ENCODE measurements at places on chromosomes 2 and 18.

GRCh38 chr2:3413697-3414096 lies 34.2 kb downstream of the TRAPPC12 start:
- DNase-seq, result no peak

- no peak for DNase-seq
Observed at GRCh38 chr2:239378918-239379640, 21.7 kb downstream of the HDAC4 start.

DNA sequence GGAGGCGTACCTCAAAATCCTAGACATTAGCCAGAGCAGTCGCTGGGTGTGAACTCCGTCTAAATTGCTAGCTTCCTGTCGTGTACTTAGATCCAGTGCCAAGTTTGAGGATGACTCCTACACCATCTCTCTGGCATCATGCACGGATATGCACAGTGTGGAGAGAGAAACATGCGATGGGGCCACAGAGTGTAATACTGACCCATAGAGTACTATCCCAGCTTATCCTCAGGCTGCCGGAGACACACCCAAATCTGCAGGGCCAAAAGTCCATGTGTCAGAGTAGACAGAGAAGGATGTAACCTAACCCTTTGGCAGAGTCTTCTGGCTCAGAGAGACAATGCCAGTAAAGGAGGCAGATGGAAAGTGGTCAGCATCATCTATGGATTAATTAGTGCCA lies 84.2 kb downstream of the ARL4C start:
- DNase-seq, result no peak

DNA sequence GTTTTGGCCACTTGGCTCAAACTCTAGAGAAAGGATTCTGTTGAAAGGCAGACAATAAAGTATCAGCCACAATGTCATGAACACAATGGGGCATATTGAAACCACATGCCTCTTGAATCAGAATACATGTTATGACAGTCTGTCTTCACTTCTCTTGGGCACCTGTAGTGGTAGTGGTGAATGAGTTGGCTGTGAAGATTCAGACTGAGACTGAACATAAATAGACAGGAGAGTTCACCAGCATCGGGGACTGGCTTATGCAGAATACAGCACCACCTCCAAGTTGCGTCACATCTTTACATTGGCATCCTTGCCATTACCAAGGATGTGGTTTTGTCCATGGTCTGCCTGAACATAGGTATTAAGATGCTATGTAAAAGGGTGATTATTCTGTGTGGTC lies 336.8 kb downstream of the MYCN start:
- DNase-seq, result no peak

- no peak for DNase-seq
Observed at GRCh38 chr2:34785206-34785785, 1186.2 kb upstream of the FAM98A start.

DNA sequence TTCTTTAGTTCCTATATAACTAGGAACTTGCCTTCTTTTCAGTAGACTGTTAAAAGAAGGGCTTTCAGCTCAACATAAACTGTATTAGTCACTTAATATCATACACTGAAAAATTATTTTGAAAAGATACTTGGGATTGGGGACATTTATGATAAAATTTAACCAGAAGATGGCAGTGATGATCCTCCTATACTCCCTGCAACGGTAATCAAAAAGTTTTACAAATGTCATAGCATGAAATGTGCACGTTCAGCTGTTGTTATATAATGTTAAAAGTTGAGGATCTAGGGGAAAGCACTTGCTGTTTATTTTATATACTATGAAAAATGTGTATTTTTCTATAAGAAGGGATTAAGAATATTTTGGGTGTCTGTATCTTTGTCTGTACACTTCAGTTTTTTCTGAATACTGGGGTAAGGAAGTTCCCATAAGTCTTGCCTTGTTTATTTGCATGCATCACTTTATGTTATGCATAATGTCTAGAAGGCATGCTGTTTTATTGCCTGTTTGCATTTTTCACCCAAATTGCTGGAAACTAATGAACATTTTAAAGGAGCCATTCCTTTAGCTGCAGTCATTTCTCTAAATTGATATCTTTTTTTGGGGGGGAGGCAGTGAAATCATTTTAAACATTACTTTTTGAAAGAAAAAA lies 19.0 kb downstream of the DYNC1I2 start:
- no peak for DNase-seq

- DNase-seq, result no peak
Observed at GRCh38 chr18:74310411-74310810, 5.2 kb upstream of the C18orf63 start.

GRCh38 chr2:147989809-147990403 lies 30.6 kb downstream of the ORC4 start:
- no peak for DNase-seq

DNA sequence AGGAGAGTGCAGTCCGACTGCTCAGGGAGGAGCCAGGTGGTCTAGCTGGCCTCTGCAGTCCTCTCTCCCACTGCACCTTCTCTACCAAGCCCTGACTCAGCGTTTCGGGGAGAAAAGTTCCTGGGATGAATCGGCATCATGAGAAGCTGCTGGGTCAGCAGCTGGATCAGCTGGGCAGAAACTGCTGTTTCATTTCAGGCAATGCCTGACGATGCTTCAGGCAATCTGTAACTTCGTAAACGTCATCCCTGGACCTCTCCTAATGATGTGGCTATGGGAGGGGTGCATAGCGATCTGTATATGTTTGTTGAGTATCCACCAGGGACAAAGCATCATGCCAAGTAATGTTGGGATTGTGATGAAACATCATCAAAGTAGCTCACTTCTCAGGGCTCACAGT lies 20.7 kb downstream of the LIPG start:
- DNase-seq, result no peak

GRCh38 chr2:241465543-241465942 lies 42.8 kb downstream of the STK25 start:
- DNase-seq, result no peak

- DNase-seq, result no peak
Observed at GRCh38 chr2:127735537-127736399, 34.5 kb downstream of the SFT2D3 start.

DNA sequence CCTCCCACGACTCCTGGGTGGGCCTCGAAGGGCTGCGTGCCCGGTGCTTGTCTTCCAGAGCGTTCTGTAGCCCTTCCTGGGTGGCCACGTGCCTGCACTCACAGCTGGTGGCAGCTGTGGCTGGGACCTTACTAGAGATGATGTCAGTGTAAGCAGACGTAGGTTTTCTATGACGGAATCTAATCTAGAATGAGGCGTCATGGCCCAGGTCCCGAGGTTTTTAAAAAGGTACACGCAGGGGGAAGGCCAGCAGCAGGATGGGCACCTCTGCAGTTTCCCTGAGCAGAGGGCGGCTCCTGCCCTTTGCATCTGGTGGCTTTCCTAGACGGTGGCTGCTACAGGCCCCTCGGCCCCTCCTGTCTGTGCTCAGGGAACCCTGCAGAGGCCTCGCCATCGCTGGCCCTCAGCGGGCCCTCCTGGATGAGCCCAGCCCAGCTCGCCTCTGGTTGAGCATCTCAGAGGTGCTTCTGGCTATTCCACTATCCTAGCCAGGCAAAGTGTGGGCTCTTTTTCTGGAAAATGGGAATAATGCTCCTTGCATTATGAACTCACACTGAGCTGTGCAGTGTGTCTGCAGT lies 49.6 kb upstream of the PXDN start:
- no peak for DNase-seq

DNA sequence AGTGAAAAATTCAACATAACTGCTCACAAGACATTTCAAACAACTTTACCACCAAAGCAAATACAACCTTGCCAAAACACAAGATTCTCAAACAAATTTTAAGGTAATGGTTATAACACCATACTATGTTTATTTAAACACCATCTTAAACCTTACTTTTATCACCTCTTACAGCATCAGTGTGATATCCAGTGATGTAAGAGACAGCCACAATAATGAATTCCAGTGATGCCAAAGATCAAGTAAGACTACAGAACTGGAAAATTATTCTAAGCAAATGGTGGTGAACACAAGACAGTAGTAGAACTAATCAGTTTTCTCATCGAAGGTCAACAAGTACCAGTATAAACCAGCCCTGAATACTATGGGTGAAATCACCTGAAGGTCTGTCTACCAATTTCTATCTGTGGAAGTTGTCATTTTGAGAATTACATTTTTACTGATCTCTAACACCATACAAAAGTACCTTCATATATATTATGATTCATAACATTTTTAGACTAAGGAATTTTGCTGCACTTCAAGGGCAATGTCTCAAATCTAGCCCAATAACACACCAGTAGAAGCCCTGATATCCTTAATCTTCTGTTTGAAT lies 146.2 kb downstream of the RBMS1 start:
- DNase-seq, result no peak

DNA sequence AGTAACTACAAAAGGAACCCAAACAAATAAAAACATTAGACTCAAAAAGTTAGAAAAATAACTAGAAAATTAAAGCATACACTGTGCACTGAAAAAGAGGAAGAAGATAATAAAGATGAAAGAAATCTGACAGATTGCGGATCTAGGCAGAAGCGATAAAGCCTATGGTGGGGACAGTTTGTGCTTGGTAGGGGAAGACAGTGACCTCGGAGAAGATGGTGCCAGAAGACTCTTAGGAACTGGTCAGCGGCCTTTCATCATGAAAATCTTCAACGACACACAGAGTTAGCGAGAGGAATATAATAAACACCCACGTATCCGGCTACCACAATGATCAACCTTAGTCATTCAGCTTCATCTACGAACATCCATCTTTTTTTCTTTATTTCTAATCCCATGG lies 180.5 kb downstream of the HDAC4 start:
- DNase-seq, result no peak

DNA sequence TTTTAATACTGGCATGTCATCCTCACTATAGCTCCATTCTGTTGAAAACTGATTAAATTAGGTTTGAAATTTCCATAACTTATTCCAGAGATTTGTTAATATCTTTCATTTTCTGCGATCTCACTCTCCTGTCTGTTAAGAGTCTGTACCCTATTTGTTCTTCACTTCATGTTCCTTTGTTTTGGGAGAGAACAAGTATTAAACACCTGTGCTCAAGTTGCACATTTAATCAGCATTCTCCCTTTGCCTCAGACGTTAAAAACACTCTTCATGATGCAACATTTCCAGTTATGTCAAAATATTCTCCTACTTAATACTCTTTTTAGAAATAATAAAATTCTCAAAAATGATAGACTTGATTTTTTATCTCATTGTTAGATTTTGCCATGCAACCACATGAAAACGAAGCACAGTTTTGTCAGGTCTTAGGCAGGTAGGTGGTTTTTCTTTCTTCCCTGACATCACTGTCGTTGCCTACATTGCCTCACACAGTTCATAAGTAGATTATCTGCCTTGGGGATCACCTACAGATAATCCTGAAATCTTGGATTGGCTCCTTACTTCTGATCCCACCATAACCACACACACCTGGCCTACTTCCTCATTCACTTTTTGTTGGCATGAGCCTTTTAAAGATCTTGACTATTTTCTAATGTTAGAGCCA lies 109.9 kb downstream of the GAREM1 start:
- DNase-seq, result no peak

- no peak for DNase-seq
Observed at GRCh38 chr2:41736105-41736567, 311.7 kb upstream of the PKDCC start.

GRCh38 chr18:55323051-55323994 lies 264.7 kb downstream of the TCF4 start:
- no peak for DNase-seq

GRCh38 chr2:8344144-8345097 lies 337.4 kb upstream of the ID2 start:
- no peak for DNase-seq

GRCh38 chr2:172848519-172848918 lies 112.9 kb downstream of the RAPGEF4 start:
- no peak for DNase-seq

Data from activated naive CD8-positive, alpha-beta T cell treated with anti-CD3 and anti-CD28 coated beads, Interleukin-2, amount 50 U/mL, for 16 hours (primary cell).